ENCODE measurements at places on chromosomes 2 and 18. TPM values are rescaled to one million over a fixed set of nuclear protein-coding genes. Genes with fewer than 3 reads are reported as not detected.

- DNase-seq = no peak
These were observed 2.3 kb downstream of the SLC9A2 start for GRCh38 chr2:102621630-102622029.

DNA sequence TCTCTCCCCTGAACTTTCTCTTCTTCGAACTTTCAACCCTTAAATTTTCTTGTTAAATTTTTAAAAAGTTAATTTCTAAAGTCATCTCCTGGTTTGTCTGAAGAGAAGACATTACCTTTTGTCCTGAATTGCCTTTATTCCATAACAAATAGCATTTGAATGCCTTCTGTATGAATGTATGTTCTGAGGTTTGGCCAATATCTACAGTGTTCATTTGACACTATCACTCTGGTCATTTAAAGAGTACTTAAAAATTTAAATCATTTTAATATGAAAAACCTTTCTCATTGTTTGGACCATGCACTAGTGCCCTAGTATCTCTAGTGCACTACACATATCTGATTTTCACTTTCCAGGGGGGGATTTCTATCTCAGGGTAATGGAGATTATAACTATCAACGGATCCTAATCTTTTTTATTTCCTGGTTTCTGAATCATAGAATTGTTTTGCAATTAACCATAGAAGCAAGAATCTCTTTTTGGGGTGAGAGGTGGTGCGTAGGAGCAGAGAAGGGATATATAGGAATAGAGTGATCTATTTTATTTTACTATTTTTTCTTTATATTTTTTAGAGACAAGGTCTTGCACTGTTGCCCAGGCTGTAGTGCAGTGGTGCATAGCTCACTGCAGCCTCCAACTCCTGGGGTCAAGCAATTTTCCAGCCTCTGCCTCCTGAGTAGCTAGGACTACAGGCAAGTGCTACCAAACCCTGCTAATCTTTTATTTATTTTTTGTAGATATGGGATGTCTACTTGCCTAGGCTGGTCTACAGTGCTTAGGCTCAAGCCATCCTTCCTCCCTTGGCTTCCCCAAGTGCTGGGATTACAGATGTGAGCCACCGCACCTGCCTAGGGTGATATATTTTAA, 25.5 kb downstream of the TANC1 start:
- DNase-seq = no peak

GRCh38 chr2:106160786-106161261, 33.3 kb downstream of the UXS1 start:
- no peak for DNase-seq

DNA sequence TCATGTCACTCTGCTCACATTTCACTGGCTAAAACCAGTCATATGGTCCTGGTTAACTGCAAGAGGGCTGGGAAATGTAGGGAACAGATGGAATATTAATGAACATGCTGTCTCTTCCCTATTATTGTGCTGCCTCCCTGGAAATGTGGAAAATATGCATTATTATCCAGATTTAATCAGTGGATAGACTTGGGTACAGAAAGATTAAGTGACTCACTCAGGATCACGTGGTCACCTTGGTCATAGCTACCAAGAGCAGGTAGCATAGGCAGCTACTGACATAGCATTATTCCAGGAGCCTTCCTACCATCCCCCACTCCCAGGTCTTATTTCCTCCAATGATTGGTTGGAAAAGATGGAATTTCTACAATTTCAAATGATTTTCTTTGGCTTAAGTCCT, 141.1 kb downstream of the HRH4 start:
- DNase-seq = no peak

GRCh38 chr2:237708065-237708398, 80.6 kb downstream of the LRRFIP1 start:
- DNase-seq = no peak

The AP1S3 gene
- 46.3 TPM for total RNA-seq

- DNase-seq = no peak
These were observed at the start of gene FER1L5 for GRCh38 chr2:96642564-96643360. Gene FER1L5, plus strand, starts transcription at chr2:96642764. Its CDS starts 73 bp downstream, at chr2:96642837.

DNA sequence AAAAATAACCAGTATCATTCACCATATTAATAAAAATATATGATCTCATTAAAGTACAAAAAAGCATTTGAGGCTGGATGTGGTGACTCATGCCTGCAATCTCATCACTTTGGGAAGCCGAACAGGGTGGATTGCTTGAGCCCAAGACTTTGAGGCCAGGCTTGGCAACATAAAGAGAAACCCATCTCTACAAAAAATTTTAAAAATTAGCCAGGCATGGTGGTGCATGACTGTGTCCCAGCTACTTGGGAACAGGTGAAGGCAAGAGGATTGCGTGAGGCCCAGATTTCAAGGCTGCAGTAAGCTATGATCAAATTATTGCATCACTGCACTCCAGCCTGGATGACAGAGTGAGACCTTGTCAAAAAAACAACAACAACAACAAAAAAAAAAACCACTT, 75.9 kb downstream of the RAD51AP2 start:
- DNase-seq = no peak

- no peak for DNase-seq
These were observed 49.8 kb upstream of the COPS8 start for GRCh38 chr2:237035781-237036475.

DNA sequence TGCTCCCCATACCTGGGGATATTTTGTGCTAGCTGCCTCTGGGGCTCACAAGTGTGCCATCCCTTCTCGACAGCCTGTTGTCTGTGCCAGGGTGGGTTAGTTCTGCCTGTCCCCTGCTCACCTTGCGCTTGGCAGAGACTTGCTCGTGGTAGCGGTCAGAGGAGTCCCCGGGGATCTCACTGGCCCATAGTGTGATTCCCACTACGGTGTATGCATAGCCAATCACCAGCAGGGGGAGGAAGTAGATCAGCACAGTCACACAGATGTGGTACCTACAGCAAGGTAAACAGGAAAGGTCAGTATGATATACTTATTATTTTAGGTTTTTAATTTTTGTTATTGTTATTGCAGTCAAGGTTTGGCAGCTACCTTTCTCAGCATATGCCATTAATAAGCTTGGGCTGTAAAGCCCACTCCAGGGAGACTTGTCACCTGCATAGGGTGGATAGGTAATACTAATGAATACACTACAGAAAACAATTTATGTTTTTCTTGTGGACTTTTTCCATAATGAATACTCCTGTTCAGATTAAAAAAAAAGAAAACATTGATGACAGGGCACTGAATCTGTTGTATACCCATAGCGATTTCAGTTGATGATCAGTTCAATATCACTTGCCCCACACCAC, 95.2 kb downstream of the POLE4 start:
- no peak for DNase-seq
